Activated CD4-positive, CD25-positive, alpha-beta regulatory T cell treated with anti-CD3 and anti-CD28 coated beads, Interleukin-2, amount 50 U/mL, for 72 hours (primary cell): ENCODE measurements at places on chromosomes 13 and 19.

- DNase-seq, result no peak
These were observed 84.9 kb downstream of the PTPRS start for GRCh38 chr19:5255602-5256231.

DNA sequence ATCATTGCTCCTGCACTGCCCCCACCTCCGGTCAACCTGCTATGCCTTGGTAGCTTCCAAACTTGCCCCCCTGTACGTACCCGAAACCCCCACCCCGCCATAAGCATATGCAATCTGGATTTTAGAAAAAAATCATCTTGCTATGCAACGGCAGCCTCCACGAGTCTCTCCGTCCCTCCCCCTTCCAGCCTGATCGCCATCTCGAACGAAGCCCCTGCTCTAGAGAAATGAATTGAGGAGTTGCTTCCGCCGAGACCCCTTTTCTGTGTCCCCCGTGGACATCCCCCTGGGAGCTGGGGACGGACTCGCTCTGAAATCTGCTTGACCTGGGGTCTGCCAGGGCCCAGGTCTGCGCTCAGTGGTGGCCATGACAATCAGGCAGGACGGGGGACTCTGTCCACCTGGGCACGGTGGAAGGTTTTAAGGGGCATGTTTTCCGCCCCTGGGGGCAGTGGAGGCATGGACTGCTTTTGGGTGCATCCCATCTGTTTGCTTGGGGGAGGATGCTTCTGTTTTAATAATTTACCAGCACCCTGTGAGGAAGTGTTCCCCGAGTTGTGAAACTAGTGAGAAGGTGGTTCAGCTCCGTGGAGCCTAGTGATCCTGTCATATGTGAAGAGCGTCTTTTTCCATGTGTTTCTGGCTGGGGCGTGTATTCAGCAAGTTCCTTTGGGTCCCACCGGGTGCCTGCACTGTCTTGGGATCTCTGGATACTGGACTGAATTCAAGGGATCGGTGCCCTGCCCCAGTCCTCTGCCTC is 1.0 kb downstream of the KDM4B start:
- DNase-seq, result no peak

GRCh38 chr19:45809643-45810159 is 5.4 kb downstream of the RSPH6A start:
- DNase-seq, result no peak

DNA sequence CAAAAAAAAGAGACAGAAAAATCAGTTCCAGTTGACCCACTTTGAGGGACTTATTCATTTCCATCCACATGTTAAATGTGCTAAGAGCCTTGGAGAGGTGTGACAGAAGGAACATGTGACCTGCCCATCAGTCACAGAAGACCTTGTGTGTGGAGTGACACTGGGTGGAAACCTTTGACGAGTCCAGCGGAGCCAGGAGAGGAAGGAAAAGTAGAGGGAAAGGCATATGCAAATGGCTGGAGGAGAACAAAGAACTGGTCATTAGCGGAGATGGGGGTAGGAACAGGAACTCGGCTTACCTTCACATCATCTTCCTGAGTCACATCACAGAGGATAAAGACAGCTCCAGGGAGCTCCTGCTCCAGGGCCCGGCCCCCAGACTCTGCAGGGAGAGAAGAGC is 2.3 kb downstream of the HSD17B14 start:
- no peak for DNase-seq

GRCh38 chr19:35738887-35739229 is 3.4 kb downstream of the IGFLR1 start:
- DNase-seq, result no peak
